ENCODE measurements at places on chromosomes 6 and 20. TPM values are rescaled to one million over a fixed set of nuclear protein-coding genes. Genes with fewer than 3 reads are reported as not detected.

The RNF144B gene
- total RNA-seq = 8.6 TPM

The HCRTR2 gene
- 11.6 TPM for total RNA-seq

The LY6G6C gene
- total RNA-seq = not detected

The KIF25 gene
- not detected for total RNA-seq

The C6orf163 gene
- 6.5 TPM for total RNA-seq

The PTCRA gene
- 0.50 TPM for total RNA-seq

The ZKSCAN8 gene
- total RNA-seq = 36.3 TPM

The CST5 gene
- total RNA-seq = not detected

The USP49 gene
- 6.0 TPM for total RNA-seq

The MAS1 gene
- total RNA-seq = 0.06 TPM

The BPI gene
- total RNA-seq = 8.7 TPM

The UBE3D gene
- 16.4 TPM for total RNA-seq

The OR12D2 gene
- total RNA-seq = 0.22 TPM

The SOBP gene
- 24.0 TPM for total RNA-seq

The KIAA1755 gene
- total RNA-seq = 51.5 TPM

The GNRH2 gene
- 0.44 TPM for total RNA-seq
